ENCODE measurements at places on chromosomes 2 and 18. TPM values are rescaled to one million over a fixed set of nuclear protein-coding genes. Genes with fewer than 3 reads are reported as not detected.

DNA sequence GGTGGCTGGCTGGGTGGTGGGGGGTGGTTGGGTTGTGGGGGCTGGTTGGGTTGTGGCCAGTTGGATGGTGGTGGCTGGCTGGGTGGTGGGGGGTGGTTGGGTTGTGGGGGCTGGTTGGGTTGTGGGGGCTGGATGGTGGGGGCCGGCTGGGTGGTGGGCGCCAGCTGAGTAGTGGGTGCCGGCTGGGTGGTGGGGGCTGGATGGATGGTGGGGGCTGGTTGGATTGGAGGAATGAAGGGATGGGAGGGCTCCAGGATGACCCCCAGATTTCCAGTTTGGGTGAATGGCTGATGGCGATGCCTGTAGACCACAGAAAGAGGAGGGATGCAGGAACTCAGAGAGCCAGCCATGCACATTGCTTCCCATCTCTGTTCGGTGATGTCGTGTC lies 26.8 kb upstream of the GPR17 start:
- DNase-seq, result no peak

GRCh38 chr2:63594660-63595059 lies 5.9 kb downstream of the MDH1 start:
- no peak for DNase-seq

DNA sequence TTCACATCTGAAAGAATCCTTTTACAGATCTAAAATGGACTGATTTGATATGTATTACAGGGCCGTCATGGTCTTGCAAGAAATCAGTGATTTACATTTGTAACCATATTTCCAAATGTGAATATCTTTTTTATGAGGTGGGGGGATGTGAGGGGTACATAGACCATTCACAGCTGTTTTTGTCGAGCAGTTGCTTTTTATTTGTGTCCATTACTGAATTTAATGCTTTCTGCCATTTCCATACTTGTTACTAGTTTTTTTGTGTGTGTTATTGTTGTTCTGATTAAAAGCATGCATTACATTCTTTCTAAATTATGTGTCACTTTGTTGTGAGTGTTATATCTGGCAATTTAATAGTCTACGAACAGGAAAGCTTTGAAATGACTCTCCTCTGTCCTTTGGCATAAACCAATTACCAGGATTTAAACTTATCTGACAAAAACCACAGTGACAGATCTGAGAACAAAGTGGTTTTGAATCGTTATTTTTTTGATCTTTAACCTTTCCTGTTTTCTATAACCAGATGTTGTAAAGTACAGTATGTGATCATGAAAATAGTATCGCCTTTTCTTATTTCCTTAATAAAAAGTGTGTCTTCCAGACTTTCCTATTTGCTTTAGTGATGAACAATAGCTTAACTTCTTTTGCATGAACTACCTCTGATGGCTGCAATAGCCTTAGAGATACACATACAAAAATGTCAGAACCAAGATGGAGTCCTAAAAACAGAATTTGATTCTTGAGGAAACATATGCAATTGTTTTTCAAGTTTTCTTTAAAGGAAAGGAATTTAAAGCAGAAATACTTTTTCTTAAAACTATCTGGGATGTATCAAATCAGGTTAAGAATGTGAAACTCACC lies 354.2 kb upstream of the ACVR2A start:
- DNase-seq, result no peak

GRCh38 chr2:37837628-37838328 lies 87.3 kb upstream of the RMDN2 start:
- no peak for DNase-seq

Gene SERPINB12
- total RNA-seq, result not detected

Gene SGPP2
- 29.1 TPM for total RNA-seq

Gene KLHL30
- 2.4 TPM for total RNA-seq

GRCh38 chr2:218259099-218259961 lies 1.5 kb upstream of the GPBAR1 start:
- DNase-seq, result no peak

Gene HOXD3
- 9.2 TPM for total RNA-seq

GRCh38 chr2:232147440-232148077 lies 186.0 kb downstream of the DIS3L2 start:
- no peak for DNase-seq

Gene ALPG
- not detected for total RNA-seq

DNA sequence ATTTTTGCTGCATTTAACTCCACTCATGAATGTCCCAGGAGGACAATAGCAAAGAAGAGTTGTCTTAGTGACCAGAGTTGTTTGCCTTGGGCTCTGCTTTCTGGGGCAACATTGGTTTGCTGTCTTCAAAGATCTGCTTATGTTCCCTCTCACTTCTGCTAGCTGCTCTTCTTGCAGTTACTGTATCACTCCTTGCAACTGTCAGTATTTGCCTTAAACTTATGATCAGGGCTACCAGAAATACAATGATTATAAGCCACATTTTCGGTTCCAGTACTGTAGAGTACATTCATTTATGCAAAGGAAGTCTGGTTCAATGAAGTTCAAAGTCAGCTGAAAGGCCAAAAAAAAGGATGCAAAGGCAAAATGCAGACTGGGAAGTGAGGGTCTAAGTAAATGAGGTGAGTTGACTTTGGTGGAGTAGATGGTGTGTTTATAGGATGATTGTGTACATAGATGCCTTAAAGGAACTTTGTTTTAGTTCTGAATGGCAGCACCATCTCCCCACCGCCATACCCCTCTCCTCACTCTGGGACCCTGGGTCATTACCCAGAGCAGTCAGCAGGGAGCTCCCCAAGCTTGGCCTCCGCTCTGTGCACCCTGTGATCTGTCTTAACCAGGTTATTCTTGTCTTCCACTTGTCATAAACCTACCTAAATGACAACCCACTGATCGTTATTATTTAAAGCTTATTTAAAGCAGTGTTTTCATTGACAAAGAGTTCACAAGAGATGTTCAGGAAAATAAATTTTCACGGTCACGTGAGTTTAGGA lies 236.0 kb downstream of the DOK6 start:
- no peak for DNase-seq

DNA sequence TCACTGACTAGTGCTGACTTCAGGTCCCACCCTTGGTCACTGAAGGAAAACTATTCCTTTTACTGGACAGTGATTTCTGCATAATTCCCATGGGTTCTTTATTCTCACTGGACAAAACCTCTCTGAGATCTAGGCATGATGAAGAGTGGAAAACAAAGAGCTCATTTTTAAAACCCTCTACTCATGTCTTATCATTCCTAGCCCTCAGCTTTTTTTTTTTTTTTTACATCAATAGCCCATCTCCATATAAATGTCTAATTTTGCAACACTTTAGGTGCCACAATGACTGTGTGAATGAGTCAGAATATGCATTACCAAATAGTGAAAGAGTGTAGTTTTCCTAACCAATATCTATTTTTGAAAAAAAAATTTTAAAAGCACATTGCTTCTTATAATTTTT lies 74.8 kb downstream of the TCF4 start:
- no peak for DNase-seq

GRCh38 chr2:130949954-130950353 lies 113.2 kb downstream of the ARHGEF4 start:
- no peak for DNase-seq

Gene RTP5
- not detected for total RNA-seq

DNA sequence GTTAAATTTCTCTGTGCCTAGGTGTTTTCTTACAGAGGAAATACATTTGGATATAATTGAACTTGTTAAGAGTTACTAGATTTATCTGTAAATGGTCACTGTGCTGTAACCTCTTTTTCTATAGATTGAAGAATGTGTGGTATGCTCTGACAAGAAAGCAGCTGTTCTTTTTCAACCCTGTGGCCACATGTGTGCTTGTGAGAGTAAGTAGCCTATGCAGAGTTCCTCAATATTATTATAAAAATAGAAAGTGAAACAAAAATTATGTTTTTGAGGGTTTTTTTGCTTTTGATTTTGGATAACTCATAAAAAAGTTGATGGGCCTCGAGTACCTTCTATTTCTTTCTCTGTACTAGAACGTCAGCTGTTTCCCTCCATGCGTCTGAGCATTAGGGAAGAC lies 112.4 kb downstream of the MIB1 start:
- DNase-seq, result no peak

Gene IGFBP5
- total RNA-seq, result 51.7 TPM

GRCh38 chr18:64017870-64018269 lies 48.0 kb downstream of the SERPINB8 start:
- DNase-seq, result no peak

DNA sequence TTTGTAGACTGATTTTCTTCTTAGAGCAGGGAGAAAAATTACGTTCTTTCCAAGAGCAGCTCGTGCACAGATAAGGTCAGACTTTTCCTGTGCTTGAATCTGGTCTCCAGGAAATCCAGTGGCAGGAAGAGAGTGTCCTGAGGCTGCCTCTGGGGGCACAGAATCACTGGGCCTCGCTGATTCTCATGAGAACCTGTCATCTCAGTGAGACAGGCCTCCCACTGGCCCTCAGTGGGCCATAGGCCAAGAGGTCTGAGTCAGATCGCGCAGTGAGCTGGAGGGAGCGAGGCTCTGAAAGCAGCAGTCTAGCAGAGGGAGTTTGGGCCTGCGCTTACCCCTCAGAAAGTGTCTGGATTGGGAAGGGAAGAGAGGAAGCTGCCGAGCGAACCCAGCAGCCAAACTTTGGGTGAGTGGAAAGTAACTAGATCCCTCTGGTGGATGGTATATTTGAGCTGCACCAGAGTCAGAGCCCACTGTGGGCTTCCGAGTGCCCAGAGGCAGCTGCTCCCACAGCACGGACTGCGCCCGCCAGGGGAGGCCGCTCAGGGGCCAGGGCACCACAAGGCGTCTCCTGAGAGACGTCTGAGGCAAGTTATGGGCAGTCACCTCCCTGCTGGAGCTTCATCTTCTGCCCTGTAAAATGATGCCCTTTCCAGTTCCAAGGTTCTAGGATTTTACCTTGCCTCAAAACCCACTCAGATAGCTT lies 8.2 kb downstream of the GDF7 start:
- DNase-seq, result peak; percentile 25

DNA sequence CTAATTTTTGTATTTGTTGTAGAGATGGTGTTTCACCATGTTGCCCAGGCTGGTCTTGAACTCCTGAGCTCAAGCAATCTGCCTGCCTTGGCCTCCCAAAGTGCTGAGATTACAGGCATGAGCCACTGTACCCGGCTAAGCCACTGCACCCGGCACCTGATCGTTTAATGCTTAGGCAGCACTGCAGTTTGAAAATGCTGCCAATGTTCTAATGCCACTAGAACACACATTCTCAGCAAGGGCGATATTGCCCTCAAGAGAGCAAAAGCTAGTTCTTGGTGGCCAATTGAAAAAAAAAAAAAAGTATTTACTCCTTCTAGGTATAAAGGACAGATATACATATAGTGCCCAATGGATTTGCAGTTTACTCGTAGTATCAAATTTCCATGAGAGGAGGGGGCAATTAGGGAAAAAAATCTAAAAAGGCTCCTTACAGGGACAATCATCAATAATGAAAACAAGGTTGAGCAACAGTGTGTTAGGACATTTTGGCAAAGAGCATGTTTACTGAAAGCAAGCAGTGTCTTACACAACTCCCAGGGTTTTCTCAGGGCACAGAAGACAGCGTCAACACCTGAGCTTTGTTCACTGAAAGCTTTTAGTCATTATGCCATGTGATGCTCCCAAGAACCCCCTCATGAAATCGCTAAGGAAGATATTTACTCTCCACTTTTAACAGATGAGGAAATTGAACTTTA lies 199.9 kb upstream of the PKDCC start:
- no peak for DNase-seq

- DNase-seq, result no peak
Measured at GRCh38 chr2:205636549-205637319, 45.6 kb upstream of the NRP2 start.

Gene PNKD
- total RNA-seq, result 45.4 TPM

DNA sequence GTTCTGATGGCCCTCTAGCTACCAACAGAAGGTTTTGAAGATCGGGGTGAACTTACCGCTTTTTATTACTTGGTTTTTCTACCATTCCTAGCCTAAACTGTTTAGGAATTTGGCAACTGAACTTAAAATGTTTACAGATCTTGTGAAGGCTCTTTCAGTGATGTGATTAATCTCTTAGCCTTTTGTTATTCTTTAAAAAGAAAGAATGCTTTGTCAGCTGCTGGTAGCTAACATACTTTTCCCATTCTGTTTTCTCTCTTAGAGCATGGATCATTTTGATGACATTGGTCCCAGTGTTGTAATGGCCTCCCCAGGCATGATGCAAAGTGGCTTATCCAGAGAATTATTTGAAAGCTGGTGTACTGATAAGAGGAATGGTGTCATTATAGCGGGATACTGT lies 18.1 kb downstream of the CPSF3 start:
- DNase-seq, result no peak

GRCh38 chr2:25320077-25320476 lies 21.6 kb downstream of the DNMT3A start:
- no peak for DNase-seq

Gene RGPD3
- total RNA-seq, result 0.14 TPM

DNA sequence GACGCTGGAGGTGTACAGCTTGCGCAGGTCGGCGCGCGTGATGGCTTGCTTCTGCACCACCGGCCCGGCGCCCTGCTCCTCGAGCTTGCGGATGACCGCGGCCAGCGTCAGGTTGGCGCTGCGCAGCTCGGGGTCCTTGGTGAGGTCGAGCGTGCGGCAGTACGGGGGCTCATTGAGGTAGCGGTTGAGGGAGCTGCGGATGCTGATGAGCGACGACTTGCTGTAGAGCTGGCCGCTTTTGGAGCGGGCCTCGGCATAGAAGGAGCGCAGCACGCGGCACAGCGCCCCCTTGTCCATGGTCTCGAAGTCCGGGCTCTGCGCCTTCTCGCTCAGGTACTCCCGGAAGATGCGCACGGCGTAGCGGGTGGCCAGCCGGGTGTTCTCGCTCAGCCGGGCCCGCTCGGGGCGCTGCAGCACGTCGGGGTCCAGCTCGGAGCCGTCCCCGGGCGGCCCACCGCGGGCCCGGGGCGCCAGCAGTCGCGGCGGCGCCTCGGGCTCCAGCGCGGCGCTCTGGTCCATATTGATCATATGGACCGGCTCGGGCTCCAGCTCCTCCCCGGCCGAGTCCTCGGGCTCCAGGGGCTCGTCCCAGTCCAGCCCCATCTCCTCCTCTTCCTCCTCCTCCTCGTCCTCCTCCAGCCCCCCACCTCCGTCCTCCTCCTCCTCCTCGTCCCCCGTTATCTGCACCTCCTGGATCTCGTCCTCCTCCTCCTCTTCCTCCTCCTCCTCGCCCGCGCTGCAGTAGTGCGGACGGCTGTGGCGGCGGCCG lies 523 bp downstream of the KCTD1 start:
- peak; percentile 42 for DNase-seq

Gene CRYGC
- not detected for total RNA-seq
